Right lobe of liver (tissue), 6 donors: ENCODE measurements at places on chromosomes 11 and 22. TPM values are rescaled to one million over a fixed set of nuclear protein-coding genes. Genes with fewer than 3 reads are reported as not detected.

Gene CARD16
- 10.9 TPM for total RNA-seq

Gene SCN3B
- total RNA-seq: 0.12 TPM

GRCh38 chr11:3942160-3942955, 86.9 kb downstream of the STIM1 start:
- no peaks in the 10 kb centered on the region for H3K27me3 ChIP-seq
- DNase-seq: no peak
- no peaks in the 10 kb centered on the region for H3K4me1 ChIP-seq
- H3K4me3 ChIP-seq: no peak overlapping the region

GRCh38 chr11:66371627-66372415, at the start of gene SLC29A2:
SLC29A2 (minus strand) TSS chr11:66371760; CDS start chr11:66371591, 169 bp downstream.
- peak within 1 kb of the TSS; percentile 14 for H3K27ac ChIP-seq
- H3K27me3 ChIP-seq: no peaks in the 10 kb centered on the region
- DNase-seq: peak; percentile 57
- H3K36me3 ChIP-seq: no peaks in the 10 kb centered on the region
- H3K4me3 ChIP-seq: peak within 1 kb of the TSS; percentile 52

GRCh38 chr11:130103296-130103814, 33.7 kb downstream of the APLP2 start:
- no peak for DNase-seq
- H3K36me3 ChIP-seq: no peaks in the 10 kb centered on the region
- H3K27me3 ChIP-seq: no peaks in the 10 kb centered on the region

DNA sequence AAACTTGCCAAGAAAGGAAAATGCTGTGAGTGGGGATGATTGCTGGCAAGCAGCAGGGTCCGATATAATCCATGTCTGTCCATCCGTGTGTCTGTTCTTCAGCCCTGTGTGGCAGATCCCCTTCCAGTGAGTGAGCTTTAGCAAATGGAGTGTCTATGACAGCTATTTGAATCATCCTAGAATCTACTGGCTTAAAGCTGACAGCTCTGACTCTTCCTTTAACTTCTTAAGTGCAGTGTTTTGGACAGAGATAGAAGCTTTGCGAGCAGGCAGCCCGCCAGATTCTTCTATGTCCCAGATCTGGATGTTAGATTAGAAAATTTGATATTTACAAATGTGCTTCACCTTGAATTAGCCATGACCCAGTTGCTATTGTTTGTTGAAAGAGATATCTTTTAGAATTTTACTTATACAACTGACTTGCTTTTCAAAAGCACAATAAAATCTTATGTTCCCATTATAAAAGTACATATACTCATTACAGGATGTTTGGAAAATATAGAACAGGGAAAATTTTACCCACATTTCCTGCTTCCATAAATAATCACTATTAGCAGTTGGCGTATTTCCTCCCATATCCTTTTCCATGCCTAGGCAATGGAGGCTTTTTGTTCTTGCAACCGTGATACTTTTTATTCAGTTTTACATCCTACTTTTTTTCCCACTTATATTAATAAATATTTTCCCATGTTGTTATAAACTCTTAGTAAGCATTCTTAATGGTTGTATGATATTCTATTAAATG, 124.5 kb downstream of the COMMD9 start:
- DNase-seq: no peak
- no peaks in the 10 kb centered on the region for H3K4me1 ChIP-seq
- no peaks in the 10 kb centered on the region for H3K27me3 ChIP-seq
- H3K36me3 ChIP-seq: no peaks in the 10 kb centered on the region
- no peak overlapping the region for H3K4me3 ChIP-seq

Gene OR10A2
- not detected for total RNA-seq

- H3K4me3 ChIP-seq: no peak overlapping the region
- DNase-seq: no peak
- H3K36me3 ChIP-seq: no peaks in the 10 kb centered on the region
- H3K27ac ChIP-seq: no peak overlapping the region
- no peaks in the 10 kb centered on the region for H3K4me1 ChIP-seq
Measured at GRCh38 chr11:115185931-115186330, 318.3 kb downstream of the CADM1 start.

Gene SCN4B
- 0.30 TPM for total RNA-seq

Gene SLN
- 0.55 TPM for total RNA-seq

DNA sequence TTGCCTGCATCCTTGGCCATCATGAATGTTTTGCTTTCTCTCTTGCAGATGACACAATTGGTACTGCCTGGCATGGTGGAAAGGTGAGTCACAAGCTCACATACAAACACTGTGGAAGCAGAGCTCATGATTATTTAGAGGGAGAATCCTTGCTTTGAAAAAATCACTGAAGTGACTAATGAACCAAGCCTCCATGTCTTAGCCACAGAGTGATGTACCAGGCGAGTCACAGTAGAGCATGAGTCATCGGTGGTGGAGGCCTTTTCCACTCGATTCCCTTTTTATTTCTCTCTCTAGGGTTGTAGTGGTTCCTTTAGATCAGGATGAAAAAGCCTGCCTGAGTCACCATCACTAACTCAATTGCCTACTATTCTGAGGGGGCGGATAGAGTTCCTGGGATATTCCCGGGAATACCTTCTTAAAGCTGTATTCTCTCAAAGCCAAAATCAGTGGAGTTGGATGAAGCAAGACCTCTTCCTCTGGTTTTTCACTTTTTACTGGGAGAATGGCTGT, 49.6 kb upstream of the ALKBH3 start:
- H3K27ac ChIP-seq: no peak overlapping the region
- no peak for DNase-seq
- H3K27me3 ChIP-seq: no peaks in the 10 kb centered on the region
- H3K36me3 ChIP-seq: no peaks in the 10 kb centered on the region
- no peaks in the 10 kb centered on the region for H3K4me1 ChIP-seq
- H3K4me3 ChIP-seq: no peak overlapping the region
